ENCODE measurements at places on chromosomes 7 and 10.

DNA sequence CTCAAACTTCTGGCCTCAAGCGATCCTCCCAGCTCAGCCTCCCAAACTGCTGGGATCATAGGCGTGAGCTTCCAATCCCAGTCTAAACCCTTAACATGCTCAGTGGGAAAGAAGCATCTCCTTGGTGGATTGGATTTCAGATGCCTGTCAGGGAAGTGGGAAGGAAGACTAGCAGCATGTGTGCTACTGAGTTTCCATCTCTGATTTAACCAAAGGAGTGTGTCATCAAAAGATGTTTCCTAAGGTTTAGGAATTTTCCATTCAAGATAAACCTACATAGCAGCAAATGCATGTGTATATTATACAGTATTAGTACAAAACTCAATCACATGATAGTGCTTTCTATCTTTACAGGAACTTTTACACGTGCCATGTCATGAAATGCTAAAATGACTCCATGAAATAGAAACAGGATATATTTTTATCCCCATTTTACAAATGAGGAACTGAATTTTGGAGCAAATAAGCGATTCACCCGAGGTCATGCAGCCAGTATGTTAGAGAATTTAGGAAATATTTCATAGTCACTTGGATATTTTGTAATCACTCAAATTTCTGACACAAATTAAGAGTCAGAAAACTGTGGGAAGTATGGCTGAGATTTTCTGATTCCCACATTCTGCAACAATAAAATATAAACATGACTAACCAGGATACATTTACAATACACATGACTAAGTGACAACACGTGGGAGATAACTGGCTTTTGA is 11.4 kb upstream of the TMEM26 start:
- DNase-seq = no peak

GRCh38 chr7:114784746-114785145 is 137.1 kb upstream of the MDFIC start:
- no peak for DNase-seq

GRCh38 chr7:137846827-137847567 is at the start of gene DGKI:
TSS of gene DGKI (minus strand) at chr7:137846974.
- no peak for DNase-seq

GRCh38 chr10:62688971-62689700 is 115.4 kb upstream of the ADO start:
- no peak for DNase-seq
